Choroid plexus epithelial cell (primary cell): ENCODE measurements at places on chromosomes 5 and 9.
A peak's percentile ranks its signal among the peaks of the same experiment; 100 is the strongest.

GRCh38 chr5:37807015-37807414, 32.8 kb downstream of the GDNF start:
- DNase-seq: no peak

DNA sequence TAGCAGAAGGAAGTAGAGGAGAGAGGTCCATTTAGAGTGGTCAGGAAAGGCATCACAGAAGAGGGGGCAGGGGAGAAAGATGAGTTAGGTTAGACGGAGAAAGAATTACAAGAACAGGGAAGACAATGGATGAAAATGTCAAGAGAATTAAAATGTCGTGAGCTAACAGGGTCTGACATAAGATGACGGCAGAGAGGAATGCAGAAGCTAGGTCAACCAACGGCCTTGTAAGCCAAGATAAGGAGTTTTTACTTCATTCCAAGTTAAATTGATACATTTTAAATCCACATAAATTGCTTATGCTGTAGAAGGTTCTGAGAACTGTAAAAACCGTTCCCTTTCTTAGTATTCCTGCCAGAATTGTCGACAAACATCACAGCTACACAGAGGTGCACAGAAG, 896.9 kb upstream of the DMAC1 start:
- no peak for DNase-seq

DNA sequence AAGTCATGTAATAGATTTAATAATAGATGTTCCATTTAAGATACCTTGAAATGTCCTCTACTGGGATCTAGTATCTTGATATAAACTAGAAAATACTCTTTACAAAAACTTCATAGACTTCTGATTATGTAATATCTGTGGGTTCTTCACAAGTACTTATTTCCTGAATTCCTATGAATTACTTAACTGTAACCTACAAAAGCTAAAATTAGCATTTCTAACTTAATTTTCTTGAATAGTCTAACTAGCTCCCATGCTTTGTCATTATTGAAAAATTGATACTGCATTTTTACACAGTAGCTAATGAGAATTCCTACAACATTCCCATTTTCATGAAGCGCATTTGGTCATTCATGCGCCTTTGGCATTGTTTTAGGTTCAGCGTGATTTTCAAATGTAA, 1828.2 kb downstream of the MAT2B start:
- peak; percentile 22 for DNase-seq

DNA sequence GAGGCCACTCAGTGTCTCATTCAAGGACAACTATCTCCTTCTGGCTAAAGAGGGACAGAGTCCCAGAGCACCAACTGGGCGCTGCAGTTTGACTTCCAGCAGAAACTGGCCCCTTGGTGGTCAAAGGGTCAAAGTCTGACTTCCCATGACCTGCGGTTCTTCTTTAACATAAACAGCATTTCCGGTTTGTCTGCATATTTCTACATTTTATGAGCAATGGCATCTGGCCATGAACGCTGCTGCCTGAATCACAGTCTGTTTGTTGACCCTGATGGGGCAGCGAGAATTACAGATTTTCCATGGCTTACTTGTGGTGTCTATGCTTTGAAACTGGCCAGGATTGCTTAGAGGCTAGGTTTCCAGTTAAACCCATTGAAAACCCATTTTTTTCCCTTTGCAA, 1.3 kb downstream of the TNFSF15 start:
- DNase-seq: peak; percentile 95

DNA sequence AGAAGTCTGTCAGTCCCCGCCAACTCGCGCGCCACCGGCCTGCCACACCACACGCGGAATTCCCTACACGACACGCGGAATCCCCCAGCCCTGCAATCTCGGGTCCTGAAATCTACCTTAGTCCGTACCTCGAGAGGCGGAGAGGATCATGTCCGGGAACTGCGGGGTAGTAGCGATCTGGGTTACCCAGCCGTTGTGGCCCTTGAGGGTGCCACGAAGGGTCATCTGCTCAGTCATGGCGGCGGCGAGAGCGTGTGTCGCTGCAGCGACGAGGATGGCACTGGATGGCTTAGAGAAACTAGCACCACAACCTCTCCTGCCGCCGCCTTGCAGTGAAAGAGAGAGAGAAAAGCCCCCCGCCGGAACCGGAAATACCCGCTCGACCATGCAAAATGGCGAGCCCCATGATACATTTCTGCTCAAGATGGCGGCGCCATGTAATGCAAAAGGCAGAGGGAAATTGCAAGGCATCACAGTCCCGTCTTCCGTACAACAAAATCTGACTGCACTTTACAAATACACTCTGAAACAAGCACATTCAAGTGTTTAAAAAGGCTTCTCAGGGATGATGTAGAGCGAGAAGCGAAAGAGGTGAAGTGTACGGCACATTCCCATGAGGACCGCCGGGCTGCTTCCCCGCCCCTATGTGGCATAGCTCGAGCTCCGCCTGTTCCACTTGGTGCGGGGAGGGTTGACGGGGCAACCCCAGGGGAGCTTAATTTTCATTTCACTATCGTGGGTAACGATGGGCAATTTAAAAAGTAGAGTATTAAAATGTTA, at the start of gene RACK1:
Gene RACK1 (minus strand): TSS at position 343 of the 780 bp plus-strand sequence. CDS start 106 bp downstream, at position 237.
- peak; percentile 90 for DNase-seq

DNA sequence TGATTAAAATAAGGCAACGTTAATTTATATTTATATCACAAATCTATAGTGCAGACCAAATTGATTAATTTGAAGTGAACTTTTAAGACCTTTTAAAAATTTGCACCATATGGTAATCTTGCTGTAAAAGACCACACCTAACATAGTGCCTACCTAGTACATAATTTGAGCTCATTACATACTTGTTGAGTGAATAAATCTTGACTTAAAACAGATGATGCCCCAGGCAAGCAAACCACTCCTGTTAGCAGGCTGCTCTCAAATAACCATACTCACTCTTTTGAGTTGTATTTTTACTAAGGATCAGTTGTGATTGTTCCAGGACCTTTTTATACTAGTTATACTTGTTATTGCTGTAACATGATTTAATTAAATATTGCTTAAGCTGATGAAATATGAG, 27.2 kb downstream of the CMYA5 start:
- no peak for DNase-seq

- peak; percentile 36 for DNase-seq
Measured at GRCh38 chr9:69081261-69081660, 45.7 kb downstream of the FXN start.

DNA sequence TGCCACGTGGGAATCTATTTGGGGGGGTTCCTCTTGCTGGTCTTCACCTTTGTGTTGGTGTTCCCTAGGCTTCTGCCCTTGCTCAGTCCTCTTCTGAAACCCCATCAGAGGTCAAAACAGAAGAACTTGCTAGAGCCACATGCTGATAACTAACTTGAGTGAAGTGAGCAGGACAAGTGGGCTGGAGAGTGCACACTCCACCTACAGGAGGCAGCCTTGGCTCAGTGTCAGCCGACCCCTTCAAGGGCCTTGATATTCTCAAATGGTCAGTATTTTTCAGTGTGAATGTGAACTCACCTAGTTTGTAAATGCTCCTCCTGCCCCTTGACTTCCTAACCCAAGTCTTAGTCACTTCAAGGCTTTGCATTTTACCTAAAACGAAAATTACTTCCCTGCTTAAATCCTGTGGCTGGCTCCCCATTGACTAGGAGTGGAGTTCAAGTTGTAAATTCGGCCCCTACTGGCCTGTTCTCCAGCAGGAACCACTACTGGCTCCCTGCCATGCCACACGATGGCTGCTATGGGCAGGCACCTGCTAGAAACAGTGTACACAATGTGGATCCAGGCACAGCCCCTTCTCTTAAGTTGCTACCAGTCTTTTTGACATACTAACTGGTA, 3.6 kb upstream of the SLC1A3 start:
- no peak for DNase-seq

GRCh38 chr5:36637101-36637500, 30.7 kb downstream of the SLC1A3 start:
- DNase-seq: no peak

- peak; percentile 81 for DNase-seq
Measured at GRCh38 chr5:119274767-119275130, 81.1 kb upstream of the TNFAIP8 start.

- DNase-seq: no peak
Measured at GRCh38 chr9:117987945-117988344, 283.7 kb downstream of the TLR4 start.

DNA sequence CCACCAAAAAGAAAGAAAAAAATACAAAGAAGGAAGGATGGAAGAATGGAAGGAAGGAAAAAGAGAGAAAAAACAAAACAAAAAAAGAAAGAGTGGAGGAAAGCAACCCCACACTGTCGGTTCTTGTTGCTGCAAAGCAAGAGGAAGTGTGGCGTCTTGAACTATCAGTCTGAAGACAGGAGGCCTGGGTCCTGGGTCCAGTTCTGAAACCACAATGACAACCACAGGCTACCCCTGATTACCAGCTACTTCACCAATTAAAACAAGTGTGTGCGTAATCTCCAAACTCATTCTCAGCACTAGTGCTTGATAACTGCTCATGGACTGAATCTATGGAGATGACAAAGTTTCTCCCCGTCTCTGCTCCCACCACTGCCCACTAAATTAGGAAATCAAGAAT, 93.7 kb downstream of the RASEF start:
- DNase-seq: no peak

DNA sequence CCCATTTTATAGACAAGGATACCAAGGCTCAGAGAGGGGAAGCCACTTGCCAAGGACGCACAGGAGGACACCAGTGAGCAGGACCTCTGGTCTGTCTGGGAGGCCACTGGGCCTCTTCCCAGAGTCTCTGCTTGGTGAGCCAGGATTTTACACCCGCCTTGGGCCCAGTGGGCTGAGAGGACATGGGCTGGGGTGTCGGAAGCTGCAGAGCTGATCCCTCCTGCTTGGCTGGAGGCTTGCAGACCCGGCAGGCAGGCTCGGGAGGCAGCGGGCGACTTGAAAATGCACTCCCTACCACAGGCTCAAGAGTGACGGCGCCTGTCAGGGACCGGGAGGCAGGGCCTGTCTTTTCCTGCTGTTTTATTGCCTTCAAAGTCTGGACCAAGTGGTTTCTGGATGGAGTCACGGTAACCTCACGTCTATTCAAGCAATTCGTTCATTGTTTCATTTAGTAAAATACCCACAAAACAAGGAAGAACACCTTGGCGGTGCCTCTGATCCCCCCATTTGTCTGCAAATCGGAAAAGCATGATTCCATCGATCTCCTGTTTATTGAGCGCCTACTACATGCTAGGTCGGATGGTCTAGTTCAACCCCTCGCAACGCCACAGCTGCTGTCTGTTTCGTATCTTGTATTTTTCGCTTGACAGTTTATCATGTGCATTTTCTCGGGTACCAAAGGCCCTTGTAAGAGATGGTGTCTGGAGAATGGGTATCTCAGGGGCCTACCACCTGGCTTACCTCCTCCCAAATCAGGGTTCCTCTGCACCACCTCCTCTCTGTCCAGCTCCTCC, 108.1 kb upstream of the IER5L start:
- DNase-seq: no peak

DNA sequence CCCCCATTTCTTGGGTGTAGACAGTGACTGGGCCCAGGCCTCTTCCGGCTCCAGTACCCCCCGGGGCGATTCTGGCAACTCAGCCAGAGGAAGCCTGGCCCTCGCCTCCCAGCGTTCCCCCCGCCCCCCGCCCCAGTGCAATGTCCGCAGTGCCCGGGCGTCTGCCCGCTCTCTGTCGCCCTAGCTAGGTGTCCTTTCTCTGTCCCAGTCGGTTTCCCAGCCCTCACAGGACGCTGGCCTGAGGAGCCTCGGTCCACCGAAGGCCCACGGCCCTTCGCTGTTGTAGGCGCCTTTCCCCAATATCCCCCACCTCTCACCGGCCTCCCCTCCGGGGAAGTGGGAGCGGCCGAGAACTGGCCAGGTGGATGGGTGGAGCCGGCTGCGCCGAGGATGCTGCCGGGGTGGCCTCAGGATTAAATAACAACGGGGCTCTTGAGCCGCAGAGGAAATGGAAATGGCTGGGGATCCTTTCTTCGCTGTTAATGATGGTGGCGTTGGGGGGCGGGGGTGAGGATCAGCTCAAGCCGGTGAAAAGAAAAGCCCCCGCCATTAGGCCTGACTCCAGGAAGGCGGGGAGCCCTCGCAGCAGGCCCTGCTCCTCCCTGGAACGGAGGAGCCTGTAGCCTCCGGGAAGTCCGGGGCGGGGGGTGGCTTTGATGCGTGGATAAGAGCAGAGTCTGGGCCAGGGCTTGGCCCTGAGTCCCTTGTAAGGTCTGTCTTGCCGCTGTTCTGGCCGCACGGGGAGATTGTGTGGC, 1.1 kb upstream of the SPRY4 start:
- DNase-seq: peak; percentile 91

DNA sequence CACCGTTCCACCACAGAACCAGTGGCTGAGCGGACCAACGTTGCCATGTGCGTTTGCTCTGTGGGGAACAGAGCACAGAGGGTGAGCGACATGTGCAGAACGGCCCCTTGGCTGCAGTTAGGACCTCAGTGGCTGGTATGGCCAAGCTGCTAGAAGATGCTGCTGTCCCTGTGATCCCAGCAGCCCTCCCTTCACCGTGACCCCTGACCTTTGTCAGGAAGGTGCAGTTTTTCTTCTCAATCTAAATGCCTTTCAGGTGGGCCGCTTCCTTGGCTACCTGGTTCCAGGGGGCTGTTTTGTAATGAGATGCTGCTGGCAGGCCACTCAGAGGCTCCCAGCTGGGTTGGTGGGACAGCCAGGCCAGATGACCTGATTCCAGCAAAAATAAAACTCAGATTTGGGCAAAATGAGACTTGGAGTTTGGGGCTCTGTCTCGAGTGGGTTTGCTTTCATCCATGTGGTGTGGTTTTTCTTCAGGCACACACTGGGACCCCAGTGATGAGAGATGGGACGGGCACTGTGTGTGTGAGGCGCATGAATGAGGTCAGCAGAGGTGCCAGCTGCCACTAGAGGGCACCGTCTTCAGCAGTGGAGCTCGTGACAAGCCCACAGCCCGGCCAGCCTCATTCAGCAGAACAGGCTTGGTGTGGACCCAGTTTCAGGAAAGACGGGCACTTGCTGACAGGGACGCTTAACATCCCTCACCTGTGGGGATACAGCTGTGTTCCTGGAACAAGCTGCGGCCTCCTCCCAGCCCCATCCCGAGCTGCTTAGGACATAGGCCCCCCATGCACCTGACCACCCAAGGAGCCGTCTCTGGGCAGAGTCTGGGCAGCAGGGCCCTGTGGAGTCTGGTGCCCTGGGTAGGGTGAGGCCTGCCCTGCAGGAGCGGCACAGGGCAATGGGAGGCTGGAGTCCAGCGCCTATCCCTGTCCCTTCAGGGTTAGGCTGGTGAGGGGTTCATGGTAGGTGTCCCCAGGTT, 4.1 kb downstream of the MRPS2 start:
- peak; percentile 75 for DNase-seq

GRCh38 chr9:122261469-122261881, 3.2 kb downstream of the RBM18 start:
- DNase-seq: peak; percentile 75

- DNase-seq: peak; percentile 98
Measured at GRCh38 chr5:32504989-32505596, 60.6 kb upstream of the ZFR start.

GRCh38 chr5:2141254-2142000, 258.7 kb upstream of the IRX4 start:
- no peak for DNase-seq

- DNase-seq: peak; percentile 99
Measured at GRCh38 chr5:168552146-168552545, 23.0 kb downstream of the FBLL1 start.
